ENCODE measurements at places on chromosomes 4 and X. TPM values are rescaled to one million over a fixed set of nuclear protein-coding genes. Genes with fewer than 3 reads are reported as not detected.

PABPC4L gene
- 3.0 TPM for total RNA-seq

USP17L22 gene
- total RNA-seq, result not detected

GAB3 gene
- 12.8 TPM for total RNA-seq

UGT2B11 gene
- total RNA-seq, result not detected

BEX3 gene
- 64.8 TPM for total RNA-seq

AMOT gene
- total RNA-seq, result 17.3 TPM

SASH3 gene
- total RNA-seq, result 16.1 TPM

UGT2B15 gene
- not detected for total RNA-seq

UBA1 gene
- 167 TPM for total RNA-seq

Data from aorta (tissue), 5 donors.